Caco-2 (cell line): ENCODE measurements at places on chromosomes 7 and 10.

- DNase-seq = no peak
Observed at GRCh38 chr7:151642746-151643145, 123.1 kb upstream of the RHEB start.

DNA sequence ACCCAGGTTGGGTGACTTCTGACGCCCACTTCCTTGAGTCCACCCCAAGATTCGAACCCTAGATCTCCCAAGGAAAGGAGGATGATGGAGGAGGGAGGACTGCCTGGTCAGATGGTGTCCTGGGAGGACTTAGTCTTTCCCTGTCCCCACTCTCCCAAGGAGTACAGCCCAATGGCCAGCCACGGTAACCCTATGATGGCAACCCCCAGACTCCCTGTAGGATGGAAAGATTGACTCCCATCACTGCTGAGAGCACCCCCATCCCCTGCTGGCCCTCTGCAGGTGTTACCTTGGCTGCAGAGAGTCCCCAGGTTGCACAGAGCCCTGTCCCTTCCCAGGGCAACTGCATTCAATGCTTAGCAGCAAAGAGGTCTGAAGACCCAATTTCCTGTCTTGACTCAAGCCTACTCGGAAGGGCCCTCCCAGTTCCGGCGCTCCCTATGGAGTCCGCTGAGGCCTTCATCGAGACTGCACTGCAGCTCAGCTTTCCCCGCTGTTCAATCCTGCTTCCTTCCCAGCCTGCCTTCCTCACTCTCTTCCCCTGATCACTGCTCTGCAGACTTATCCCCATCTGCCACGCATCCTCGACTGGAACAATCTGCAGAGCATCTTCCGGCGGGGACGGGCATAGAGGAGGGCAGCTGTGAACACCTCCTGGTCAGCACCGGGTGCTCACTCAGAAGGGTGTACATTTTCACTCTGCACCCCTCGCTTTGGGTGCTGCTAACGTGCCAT is 50.8 kb upstream of the OCM2 start:
- DNase-seq = no peak

- no peak for DNase-seq
Observed at GRCh38 chr10:48801001-48801421, 116.3 kb downstream of the WDFY4 start.

- DNase-seq = no peak
Observed at GRCh38 chr10:48343106-48343505, 36.6 kb downstream of the MAPK8 start.

DNA sequence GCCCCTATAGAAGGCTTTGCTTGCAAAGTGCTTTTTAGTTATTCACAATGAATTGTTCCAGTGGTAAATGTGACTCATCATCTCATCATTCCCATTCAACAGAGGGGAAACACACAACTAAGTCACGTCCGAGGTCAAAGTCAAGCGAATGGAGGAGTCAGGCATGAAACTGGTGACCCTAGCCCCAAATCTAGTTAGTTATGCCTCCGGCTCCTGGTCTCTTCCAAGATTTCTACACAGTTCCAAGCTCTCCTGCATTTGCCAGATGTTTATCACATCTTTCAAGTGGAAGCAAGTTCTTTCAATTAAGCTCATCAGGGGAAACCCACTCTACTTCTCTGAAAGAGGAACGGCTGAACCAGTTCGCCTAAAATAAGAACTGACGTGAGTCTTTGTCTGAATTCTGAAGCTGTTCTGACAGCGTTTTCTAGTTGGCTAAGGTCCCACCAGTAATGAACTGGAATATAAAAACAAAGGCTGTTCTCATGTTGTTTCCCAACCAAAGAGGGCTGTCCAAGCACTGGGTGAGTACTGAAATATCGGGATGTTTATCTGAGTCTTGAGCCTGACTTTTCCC is 140.9 kb upstream of the NRBF2 start:
- DNase-seq = no peak

GRCh38 chr10:89700923-89701241 is 508 bp upstream of the KIF20B start:
- DNase-seq = no peak

DNA sequence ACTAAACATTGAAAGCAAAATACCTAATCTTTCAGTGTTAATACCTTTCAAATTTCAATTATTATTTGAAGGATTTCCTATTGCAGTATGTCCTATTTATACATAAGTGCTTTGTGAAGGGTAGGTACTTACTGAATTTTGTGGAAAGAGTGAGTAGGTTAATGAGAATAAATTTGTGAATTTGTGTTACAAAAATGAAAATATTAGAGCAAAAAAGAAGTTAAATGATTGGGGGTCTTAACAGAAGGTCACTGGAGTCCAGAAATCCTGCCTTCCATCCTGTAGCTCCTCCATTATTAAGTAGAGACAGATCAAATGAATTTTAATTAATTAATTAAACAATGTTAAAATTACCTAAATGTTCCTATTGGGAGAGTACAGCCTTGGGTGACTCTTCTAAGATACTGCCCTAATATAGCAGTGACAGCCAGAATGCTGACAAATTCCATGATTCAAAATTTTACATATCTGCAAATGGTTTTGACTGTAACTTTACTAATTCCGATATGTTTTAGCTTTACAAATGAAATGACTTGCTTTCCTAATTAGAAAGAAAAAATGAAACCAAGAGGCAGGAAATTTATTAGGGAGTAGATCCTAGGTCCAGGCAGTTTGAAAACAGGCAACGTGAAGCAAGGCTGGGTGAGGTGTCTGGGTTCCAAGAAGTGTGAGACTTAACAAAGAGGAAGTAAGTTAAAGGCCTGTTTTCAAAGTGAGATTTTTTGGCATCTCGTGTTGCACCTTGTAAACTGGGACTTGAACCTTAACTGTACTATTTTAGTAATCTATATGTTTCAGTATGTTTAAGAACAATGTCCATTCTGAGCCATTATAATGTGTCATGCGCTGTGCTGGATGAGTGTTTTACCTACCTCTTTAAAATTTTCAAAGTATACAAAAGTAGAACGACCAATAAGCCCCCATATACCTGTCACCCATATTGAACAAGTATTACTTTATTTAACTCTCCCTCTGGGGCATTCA is 1.5 kb downstream of the PIK3CG start:
- DNase-seq = no peak

DNA sequence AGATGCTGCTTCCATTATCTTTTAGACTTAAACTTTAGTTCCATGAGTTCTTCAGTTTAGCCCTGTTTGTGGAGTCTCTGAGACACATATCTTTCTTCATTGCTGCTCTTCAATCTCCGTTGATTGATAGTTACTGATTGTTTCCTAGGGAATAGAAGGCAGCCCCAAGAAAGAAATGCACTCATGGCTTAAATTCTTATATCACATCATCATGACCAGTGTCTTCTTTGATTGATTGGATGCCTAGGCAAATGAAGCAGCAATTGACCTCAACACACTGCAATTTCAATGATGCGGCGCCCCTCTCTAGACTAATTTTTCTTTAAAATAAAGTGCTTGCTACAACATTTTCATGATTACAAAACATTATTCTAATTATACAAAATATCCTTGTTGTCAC is 576.5 kb upstream of the VSTM2A start:
- no peak for DNase-seq

- DNase-seq = no peak
Observed at GRCh38 chr10:59706851-59707797, 2.5 kb downstream of the SLC16A9 start.

DNA sequence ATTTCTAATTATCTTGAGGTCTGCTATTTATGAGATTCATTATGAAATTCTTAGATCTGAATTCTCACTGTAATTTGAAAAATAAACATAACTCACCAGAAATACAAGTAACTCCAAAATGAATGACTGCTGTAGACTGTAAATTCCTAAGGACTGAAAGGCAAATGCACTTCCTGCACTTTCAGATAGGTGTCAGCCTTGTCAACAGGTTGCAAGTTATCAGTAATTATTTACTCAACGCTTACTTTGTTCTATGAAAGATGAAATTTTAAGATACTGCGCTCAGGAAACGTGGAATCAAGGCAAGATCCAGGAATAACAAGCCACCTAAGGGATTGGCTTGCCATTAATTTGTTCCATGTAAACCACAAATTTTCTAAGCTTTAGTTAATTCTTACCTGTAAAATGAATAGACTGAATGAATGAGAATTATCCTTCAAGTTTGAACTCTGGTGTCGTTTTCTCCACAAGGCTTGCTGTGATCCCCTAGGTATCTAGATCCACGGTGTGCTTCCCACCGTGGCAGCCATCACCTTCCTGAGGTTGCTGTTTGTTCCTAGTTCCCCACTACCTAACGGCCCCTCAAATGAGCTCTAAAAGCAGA is 12.6 kb downstream of the DHX32 start:
- peak; percentile 56 for DNase-seq

- no peak for DNase-seq
Observed at GRCh38 chr7:28539289-28539981, 127.1 kb downstream of the CREB5 start.

DNA sequence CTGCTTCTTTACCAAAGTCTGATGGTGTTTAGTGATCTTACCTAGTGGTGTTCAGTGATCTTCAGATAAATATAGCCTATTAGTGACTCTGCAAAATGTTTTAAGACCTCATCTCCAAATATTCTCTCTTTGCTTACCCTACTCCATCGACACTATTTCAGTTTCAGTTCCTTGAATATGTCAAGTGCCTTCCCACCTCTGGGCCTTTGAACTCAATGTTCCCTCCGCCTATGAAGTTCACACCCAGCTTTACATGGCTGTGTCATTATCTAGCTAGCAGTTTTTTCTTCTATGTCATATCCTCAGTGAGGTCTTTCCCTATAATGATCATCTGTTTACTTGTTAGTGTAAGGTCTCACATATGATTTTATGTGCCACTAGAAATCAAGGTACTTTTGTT is 322.6 kb downstream of the DGKB start:
- no peak for DNase-seq

DNA sequence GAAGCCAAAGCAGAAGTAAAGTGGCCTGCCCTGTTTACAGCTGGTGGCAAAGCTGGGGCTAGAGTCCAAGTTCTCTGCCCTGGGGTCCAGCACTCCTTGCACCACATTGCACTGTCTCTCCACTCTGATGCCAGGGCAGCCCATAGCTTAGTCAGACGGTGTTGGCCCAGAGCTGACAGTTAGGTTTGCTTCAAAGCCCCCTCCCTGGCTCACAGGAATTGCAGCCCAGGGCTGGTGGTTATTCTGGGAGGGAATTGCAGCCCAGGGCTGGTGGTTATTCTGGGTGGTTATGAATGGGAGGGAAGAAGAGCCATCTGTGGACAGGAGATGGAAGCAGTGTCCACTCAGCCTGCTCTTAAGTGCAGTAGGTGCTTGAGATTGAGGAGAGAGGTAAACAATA is 88.9 kb downstream of the SCRN1 start:
- DNase-seq = no peak
